ENCODE measurements at places on chromosomes 7 and 10.

GRCh38 chr7:127377425-127377824, 15.1 kb downstream of the ZNF800 start:
- DNase-seq: no peak

DNA sequence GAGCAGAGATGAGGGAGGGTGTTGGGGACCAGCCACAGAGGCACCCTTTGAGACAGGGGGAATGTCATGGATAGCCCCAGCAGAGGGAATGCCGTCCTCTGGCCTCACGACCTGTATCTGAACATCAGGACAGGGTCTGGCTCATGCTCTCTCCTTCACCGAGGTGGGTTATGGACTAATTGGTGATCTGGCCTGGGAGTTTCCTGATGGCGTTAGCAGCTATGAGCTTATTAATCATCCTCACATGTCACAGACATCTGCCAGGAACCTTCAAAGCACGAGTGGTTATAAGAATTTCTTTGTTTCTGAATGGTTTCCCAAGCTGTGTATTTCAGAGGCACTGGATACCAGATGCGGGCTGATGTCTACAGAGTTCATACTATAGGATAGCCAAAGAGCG, 6.9 kb downstream of the CPA4 start:
- no peak for DNase-seq

DNA sequence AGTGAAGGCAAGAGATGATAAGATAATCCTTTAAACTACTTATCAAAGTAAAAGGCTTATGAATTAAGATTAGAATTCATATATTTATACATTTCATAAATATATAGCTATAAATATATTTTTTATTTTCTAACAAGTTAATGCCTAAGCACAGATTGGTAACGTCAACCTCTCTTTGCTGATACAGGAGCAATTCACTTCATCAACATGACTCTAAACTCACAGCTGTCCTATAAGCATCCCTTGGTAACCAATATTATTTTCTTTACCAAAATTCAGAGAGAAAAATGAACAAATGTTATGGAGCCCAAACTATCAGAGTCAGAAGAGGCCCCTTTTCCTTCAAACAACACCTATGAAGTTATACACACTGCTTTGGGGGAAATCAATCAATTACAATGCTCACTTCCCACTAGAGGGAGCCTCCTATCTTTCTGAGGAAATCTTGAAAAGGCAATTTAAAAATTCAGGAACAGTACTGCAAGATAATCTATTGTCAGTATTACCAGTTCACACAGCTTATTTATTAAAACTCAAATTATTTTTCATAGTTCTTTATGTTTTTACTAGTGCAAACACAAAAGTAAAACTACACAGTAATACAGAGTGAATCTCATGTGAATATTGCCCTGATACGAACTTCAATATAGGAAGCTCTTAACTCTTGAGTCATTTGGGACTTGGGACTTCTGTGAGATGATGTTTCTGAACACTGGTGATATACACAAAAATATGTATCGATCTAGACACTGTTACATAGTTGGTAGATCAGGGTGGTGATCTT, 51.0 kb upstream of the NOBOX start:
- DNase-seq: no peak

DNA sequence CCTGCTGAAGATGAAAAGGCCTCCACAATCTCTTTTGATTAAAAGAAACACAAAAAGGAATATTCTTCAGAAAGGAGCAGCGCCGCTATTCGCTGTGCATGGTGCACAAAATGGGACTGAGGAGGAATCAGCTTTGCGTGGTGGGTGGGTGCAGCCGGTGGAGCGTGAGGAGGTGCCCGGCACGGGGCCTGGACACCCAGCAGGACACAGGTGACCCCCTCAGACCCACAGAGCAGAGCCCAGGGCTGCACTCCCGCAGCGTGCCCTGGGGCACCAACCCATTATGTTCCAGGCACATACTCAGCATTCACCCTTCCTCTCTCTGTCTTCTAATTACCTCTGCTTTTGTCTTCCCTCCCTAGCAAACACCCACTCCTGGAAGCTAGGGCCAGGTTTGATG, 238.0 kb upstream of the PPP2R2D start:
- DNase-seq: no peak

- DNase-seq: no peak
These were observed 199.1 kb downstream of the MAD1L1 start for GRCh38 chr7:2033586-2034135.

- no peak for DNase-seq
These were observed 228.8 kb downstream of the GATA3 start for GRCh38 chr10:8283166-8283905.

DNA sequence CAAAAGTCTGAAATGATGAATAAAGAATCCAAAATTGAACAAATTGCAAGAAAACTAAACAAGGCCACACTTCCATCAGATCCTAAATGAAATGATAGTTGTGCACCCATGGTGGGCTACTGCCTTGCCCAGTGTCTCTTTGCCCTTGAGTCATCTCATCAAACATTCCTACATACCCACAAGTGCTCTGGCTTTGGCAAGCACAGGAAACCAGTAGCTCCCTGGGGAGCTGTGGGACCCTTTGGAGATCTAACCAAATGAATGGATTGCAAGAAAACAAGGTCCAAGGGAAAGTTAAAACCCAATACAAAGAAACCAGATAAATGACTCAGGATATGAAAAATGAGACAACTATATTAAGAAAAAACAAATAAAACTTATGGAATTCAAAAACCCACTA, 129.8 kb upstream of the TMEM229A start:
- no peak for DNase-seq

DNA sequence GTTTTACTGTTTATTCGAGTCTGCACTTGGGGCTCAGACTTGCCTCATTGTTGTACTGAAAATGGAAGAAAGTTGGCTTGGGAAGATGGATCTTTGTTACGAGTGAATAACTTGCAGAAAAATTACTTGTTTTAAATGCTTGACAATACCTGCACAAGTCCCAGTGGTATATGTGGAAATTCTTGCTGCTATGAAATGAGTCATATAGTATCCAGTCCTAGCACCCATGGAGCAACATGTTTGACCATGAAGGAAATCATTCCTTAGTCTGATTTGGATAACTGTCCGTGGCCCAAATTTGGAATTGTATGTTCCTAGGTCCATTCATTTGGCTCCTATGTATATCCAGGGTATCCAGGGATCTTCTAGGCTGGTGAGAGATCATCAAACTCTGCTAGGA, 1096.8 kb downstream of the KCNMA1 start:
- no peak for DNase-seq

Measured in NCI-H524 treated with DMSO at 0.1 percent for 48 hours (cell line).